Right forelimb (tissue), 1 donor: ENCODE measurements at places on chromosomes 6 and 20.

- DNase-seq = no peak
Measured at GRCh38 chr6:152386131-152386530, 251.0 kb downstream of the SYNE1 start.

DNA sequence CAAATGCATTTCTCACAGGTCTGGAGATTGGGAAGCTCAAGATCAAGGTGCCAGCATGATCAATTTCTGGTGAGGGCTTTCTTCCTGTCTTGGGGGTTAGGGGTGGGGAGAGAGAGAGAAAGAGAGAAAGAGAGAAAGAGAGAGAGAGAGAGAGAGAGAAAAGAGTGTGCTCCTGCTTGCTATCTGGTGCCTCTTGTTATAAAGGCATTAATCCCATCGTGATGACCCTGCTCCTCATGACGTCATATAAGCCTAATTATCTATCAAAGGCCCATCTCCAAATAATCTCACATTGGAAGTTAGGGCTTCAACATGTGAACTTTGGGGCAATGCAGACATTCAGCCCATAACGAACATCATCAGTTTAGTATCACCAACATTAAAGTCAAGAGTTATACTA, 114.8 kb downstream of the EYA4 start:
- no peak for DNase-seq

DNA sequence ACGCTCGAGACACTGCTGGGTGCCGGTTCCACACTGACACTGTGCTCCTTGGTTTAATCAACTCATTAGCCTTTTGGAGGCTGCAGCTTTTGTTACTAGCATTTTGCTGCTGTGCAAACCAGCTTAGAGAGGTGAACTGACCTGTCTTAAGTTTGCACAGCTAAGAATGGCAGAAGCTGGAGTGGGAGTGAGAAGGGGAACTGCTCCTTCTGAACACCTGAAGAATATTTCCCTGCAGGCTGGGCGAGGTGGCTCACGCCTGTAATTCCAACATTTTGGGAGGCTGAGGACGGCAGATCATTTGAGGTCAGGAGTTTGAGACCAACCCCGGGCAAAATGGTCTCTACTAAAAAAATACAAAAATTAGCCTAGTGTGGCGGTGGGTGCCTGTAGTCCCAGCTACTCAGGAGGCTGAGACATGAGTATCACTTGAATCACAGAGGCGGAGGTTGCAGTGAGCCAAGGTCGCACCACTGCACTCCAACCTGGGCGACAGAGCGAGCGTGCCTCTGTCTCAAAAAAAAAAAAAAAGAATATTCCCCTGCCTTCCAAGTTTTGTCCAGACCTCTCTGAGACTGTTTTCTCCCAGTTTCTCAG, 5.0 kb downstream of the CEBPB start:
- DNase-seq = no peak

DNA sequence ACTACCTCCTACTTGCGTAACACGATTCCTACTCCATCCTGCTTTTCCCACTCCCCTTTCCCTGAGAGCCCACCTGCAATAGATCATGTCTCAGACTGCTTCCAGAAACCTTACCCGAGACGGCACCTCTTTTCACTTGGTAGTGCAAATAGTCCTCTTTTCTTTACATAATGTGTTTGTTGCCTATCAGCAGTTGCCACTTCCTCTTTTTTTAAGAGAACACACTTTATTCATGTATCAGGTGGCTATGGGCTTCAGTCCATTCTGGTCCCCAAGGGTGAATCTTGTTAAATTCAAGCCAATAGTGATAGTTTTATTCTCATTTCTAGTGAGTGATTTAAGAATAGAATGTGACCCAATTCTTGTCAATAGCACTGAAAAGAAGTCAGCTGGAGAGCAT, 57.7 kb upstream of the FERMT1 start:
- DNase-seq = no peak

DNA sequence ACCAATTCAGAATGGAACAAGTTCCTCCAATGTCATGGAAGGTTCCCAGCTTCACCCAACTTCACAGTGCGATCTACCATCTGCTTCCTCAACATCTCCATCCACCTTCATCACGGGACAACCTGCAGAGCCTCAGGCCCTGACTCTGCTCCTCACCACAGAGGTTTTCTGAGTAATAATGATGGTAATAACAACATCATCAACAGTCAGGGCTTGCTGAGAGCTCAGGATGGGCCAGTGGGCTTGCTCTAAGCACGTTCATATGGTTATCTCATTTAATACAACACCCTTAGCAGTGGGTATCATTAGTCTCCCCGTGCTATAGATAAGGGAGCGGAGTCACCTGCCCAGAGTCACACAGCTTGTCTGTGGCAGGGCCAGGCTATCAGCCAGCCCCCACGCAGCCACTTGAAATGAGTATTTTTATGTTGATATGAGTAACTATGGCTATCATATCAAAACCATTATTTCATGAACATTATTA, 38.6 kb downstream of the PREX1 start:
- no peak for DNase-seq

- no peak for DNase-seq
Measured at GRCh38 chr6:7991536-7991935, 72.7 kb downstream of the BLOC1S5 start.

DNA sequence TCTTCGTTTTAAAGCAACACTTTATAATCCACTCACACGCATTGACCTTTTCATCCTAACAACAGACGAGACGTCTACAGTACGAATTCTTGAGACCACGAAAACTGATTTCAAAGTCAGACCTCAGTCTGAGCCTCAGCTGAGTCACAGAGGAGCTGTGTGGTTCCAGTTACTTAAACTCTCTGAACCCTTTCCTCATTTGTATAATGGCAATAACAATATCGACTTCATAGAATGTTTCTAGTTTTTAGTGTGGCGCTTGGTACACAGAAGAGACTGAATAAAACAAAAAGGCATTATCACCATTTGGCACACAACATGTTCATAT, 236.9 kb downstream of the ATXN1 start:
- DNase-seq = no peak

- no peak for DNase-seq
Measured at GRCh38 chr20:41032271-41032670, 3.6 kb downstream of the TOP1 start.

- DNase-seq = no peak
Measured at GRCh38 chr6:41200901-41201763, at the start of gene TREML2. TREML2 (minus strand) TSS chr6:41201149; CDS start chr6:41201008, 141 bp downstream.

- no peak for DNase-seq
Measured at GRCh38 chr6:50264995-50265571, 215.4 kb upstream of the DEFB112 start.

DNA sequence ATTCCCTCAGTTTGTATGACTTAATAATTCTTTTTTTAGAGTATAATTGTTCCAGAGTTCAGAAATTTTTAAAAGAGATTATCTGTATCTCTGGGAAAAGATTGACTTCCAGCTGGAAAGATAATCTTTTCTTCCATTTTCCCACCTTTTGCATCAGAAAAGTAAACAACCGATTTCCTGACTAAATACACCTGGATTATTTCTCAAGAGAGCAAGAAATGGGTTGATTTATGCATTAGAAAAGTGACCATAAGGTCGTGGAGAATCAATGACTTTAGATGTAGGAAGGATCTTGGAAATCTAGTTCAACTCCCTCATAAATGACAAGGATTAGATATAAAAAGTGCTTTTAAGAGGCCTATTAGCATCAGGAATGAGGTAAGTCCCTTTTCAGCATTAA, 79.9 kb downstream of the SGK1 start:
- DNase-seq = no peak

- DNase-seq = no peak
Measured at GRCh38 chr6:109308018-109308492, 74.2 kb downstream of the CD164 start.

GRCh38 chr20:13101276-13101675, 92.5 kb downstream of the SPTLC3 start:
- no peak for DNase-seq

GRCh38 chr6:148426317-148426977, 83.8 kb downstream of the SASH1 start:
- DNase-seq = no peak

DNA sequence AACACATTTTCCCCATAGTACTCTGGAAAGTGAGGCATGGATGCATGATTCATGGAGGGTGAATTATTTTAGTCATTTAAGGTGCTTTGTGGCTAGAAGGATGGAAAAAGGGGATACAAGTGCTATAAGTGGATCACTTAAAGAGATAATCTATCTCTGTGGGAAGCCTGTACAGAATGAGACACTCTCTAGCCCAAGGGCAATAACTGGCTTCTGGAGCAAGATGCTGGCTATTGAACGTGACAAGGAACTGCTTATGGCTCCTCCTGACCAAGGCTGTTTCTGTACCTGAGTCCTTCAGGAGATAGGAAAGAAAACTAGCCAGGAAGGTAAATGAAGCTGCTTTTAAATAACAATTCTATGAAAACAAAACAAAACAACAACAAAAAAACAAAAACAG, 590.7 kb downstream of the EYS start:
- DNase-seq = no peak

- DNase-seq = no peak
Measured at GRCh38 chr20:63140514-63141433, 75.2 kb downstream of the YTHDF1 start.

DNA sequence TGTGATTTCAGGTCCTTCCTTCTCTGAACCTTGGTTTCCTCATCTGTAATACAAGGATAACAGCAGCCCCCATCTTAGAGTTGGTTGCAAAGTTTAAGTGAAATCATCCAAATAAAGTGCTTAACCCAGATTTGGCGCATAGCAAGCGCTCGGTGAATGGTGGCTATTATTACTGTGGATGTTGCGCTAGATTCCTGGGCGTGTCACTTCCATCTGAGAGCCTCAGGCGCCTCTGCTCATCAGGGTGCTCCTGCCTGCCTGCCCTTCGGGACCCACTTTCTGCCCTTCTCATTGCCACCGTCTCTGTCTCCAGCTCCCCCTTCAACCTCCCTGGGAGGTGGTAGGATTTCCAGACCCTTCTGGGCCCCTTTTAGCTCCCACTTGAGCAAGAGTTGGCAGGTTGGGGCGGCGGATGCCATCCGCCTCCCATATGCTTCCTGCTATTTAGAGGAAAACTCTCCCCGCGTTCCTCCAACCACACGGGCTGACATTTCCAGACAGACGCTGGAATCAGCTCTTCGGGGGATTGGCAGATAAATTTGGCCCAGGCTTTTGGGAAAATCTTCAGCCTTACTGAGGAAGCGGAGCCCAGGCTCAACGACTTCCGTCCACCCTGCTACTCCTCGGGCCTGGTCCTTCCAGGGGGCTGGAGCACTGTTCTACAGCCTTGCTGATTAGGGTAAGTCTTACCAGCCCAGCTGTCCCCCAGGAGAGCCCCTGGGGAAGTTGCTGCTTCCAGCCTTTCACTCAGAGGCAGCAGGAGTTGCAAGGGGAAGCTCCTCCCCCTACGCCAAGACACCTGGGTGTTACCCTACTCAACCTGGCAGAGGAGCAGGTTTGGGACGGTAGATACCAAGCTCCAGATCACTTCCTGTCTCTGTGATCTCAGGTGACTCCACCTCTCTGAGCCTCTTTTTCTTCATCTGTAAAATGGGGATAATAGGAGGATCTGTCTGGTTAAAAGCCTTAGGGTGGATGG, 71.5 kb downstream of the DLGAP4 start:
- no peak for DNase-seq

DNA sequence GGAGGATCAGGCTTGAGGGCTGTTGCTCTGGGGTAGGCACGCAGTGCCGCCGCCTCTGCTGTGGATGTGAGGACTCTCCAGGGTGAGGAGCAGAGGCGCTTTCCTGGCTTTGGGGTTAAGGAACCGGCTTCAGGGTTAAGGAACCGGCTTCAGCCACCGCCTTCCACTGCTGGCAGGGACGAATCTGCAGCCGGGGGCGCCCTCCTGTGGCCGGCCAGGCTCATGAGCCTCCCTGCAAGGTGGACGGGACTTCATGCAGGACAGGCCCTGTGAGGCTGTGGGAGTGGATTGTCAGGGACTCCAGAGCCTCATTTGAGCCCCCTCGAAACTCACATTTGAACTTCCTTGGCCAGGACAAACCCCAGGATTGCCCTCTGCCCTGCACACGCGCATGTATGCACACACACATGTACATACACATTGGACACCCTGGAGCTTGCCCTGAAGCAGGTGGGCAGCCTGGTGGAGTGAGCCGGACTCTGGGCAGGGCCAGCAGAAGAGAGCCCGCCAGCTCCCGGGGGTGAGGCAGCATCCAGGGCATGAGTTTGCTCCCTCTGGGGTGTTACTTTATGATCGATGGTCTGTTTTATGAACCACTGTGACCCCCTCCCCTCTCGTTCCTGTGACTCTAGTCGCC, 146.9 kb downstream of the PHACTR3 start:
- peak; percentile 88 for DNase-seq

DNA sequence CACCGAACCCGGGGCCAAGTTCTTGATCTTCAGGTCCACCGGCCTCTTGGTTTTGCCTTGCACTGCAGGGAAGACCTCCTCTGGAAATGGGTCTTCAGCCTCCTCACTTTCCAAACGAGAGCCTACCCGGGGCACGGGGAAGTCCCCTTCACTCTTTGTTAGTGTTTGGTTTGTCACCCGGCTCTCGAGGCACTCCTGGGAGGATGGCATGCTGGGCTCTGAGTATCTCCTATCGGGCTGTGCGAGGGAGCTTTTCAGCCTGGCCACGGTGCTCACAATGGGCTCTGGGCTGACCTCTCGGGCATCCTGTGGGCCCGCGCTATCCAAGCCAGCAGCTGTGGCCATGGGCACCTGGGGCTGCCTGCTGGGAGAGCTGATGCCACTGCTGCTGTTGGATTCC, 8.1 kb downstream of the TAGAP start:
- DNase-seq = no peak

GRCh38 chr20:40679184-40679583, 9.9 kb downstream of the MAFB start:
- DNase-seq = no peak

DNA sequence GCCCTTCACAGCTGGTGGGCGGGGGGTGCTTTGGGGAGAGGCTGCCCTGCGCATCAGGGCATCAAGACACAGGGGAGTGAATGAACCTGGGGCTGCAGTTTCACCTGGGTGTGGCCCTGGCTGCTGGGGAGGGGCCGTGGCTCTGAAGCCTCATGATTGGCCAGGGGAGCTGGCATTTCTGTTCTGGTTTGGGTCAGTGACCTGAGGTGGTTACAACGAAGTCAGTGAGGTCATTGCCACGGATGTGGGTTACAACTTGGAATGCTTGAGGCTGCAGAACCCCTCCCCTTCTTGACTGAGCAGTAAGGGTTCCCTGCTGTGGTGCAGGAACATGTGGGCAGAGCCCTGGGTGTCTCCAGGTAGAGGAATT, 3.0 kb downstream of the TCEA2 start:
- no peak for DNase-seq

GRCh38 chr6:167578371-167578901, 248.3 kb upstream of the AFDN start:
- DNase-seq = no peak

GRCh38 chr6:113686049-113686448, 171.1 kb upstream of the MARCKS start:
- no peak for DNase-seq

- no peak for DNase-seq
Measured at GRCh38 chr6:39566456-39566855, 158.8 kb downstream of the KIF6 start.

DNA sequence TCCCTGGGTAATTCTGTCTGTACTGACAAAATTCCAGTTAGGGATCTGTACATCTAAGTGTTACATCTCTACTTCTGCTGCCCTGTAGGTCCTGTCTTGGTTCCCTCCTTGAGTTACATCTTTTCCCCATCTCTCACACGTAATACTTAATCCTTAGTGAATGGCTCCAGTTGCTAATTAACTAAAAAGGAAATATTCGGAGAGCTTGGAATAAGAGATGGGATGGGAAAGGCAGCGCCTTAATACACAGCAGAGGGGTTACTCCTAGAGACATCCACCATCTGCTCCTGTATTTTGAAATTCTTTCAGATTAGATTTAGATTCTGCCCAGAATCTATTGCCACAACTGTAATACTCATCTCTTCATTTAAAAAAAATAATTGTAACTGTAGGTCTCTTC, 384.0 kb downstream of the SAMD5 start:
- DNase-seq = no peak
